ENCODE measurements at places on chromosomes 16 and 17.

DNA sequence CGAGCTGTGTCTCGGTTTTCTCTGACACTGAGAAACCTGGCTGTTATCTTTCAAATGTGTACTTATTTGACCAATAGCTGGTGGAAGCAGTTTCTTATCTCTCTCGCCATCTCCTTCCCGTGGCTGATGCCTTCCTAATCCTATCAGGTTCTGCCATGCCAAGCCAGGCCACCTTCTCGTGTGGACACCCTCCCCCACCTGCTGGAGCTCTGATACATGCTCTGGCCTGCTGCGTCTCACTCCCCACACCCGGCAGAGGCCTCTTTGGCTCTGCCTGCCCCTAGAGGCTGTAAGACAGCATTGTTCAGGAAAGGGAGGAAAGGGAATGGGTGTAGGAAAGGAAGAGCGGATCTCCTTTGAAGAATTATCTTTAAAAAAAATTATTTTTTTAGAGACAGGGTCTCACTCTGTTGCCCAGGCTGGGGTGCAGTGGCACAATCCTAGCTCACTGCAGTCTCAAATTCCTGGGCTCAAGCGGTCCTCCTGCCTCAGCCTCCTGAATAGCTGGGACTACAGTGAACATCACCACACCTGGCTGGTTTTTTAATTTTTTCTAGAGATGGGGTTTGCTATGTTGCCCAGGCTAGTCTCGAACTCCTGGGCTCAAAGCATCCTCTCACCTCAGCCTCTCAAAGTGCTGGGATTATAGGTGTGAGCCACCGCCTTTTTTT, 7.5 kb upstream of the ARMC5 start:
- DNase-seq = no peak

DNA sequence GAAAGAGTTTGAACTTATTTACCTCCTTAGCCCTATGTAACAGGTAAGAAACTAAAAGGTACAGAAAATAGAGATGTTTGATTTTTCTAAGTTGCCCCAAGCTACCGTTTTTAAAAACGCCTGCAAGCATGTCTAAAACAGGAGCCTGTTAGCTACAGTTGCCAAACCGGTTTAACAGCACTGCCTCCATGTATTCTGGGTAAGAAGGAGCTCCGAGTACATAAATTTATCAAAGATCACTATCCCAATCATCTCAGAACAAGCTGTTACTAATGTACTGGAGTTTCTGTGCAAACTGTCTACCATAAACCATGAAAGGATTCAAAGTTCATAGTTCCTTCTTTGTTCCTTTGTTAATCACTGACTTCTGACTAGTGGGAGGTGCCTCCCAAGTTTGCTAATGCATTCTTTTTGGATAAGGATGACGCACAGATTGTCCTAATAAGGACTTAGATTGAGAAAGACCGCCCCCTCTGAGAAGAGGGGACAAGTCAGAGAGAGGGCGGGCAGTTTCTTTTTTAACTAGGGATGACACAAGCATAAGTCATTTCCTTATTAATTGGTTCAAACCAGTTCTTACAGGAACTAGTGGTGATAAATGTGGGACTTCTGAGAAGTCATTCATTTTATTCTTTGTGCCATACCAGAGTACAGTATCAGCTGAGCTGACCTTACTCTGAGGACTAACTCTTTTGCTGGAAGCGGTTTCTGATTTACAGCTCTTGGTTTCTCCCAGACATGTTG, 55.3 kb downstream of the TUBD1 start:
- DNase-seq = no peak

DNA sequence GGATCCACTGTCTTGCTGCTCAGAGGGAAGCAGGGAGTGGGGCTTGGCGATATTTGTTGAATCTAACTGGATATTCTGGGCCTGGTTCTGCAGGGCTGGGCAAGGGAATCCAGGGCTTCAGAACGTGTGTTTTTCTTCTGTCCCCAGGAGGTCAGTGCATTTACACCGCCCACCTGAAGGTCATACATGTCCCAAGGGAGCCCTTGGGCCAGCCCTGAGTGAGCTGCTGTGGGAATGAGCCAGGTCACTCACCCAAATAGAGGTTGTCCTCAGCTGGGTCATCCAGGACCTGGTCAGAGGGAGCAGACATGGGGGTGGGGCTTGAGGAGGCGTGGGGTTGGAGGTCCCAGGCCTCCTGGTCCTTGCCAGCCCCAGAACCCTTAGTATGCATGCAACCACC, 10.6 kb downstream of the CAMKK1 start:
- DNase-seq = no peak

DNA sequence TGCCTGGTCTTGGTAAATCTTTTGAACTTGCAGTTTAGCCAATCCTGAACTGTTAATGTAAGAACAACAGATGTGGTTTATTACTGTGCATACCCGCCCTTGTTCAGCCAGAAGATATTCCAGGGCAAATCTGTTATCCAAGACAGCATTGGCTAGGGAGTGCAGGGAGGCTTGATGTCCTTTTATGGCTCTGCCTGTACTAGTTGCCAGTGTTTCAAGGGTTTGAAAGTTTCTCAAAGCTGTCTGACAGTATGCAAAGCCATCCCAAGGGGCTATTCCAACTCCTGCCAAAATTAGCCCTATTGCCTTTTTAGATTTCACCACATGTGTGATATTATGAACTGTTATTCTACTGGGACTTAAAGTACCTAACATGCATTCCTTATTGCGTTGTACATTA, 30.1 kb downstream of the LCMT1 start:
- no peak for DNase-seq

GRCh38 chr16:64870859-64871258, 251.0 kb downstream of the CDH11 start:
- DNase-seq = no peak

- DNase-seq = no peak
Measured at GRCh38 chr16:89202422-89203215, 2.3 kb upstream of the SLC22A31 start.

- DNase-seq = no peak
Measured at GRCh38 chr17:78777881-78778280, 4.2 kb downstream of the CYTH1 start.

GRCh38 chr16:11791144-11791828, 5.8 kb downstream of the ZC3H7A start:
- no peak for DNase-seq

GRCh38 chr17:47698749-47699535, 5.0 kb downstream of the TBKBP1 start:
- peak; percentile 71 for DNase-seq

GRCh38 chr16:56800355-56800754, 64.7 kb upstream of the SLC12A3 start:
- DNase-seq = no peak
